CD4-positive, alpha-beta T cell treated with Interleukin-1 beta for 1 hour (primary cell): ENCODE measurements at places on chromosomes 3 and 15.

- no peak for DNase-seq
These were observed 13.2 kb downstream of the KLHL18 start for GRCh38 chr3:47295976-47296375.

GRCh38 chr3:14621093-14621492 lies 30.5 kb upstream of the CCDC174 start:
- no peak for DNase-seq

DNA sequence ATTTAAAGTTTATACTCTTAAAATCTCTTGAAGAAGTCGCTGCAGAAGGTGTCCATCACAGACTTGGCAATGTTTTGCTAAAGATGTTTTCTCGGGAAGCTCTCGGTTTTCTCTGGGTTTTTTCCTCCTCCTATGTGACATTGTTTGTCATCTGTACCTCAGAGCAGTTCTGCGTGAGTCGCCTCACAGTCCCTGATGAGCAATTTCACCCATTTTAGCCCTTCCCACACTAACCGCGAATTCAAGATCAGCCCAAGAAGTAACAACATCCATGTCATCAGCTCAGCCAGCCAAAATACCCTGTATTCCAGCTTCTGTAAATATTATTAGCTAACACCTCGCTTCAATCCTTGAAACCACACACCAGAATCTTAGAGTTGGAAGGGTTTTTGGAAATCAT lies 224.3 kb upstream of the SETMAR start:
- DNase-seq = no peak

GRCh38 chr3:12954891-12955650 lies 113.7 kb upstream of the RPL32 start:
- peak; percentile 70 for DNase-seq

GRCh38 chr3:30199855-30200254 lies 406.5 kb upstream of the TGFBR2 start:
- DNase-seq = no peak

- peak; percentile 52 for DNase-seq
These were observed 25.2 kb downstream of the CD200 start for GRCh38 chr3:112357930-112358780.

DNA sequence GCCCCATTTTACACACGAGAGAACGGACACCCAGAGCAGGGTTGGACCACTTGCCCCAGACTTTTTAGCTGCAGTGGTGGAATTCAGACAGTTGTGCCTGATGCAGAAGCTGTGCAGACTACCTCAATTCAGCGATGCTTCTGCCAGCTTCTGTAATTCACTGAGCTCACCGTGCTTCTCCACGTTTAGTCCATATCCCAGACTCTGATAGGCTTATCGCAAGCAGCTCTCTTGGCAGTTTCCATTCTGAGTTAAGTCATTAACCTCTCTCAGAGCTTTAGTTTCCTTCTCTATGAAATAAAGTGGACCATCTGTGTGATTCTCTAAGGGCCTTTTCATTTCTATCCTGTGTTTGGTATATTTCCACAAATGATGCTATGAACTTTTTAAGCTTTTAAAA lies 37.1 kb downstream of the ABHD17C start:
- DNase-seq = no peak

DNA sequence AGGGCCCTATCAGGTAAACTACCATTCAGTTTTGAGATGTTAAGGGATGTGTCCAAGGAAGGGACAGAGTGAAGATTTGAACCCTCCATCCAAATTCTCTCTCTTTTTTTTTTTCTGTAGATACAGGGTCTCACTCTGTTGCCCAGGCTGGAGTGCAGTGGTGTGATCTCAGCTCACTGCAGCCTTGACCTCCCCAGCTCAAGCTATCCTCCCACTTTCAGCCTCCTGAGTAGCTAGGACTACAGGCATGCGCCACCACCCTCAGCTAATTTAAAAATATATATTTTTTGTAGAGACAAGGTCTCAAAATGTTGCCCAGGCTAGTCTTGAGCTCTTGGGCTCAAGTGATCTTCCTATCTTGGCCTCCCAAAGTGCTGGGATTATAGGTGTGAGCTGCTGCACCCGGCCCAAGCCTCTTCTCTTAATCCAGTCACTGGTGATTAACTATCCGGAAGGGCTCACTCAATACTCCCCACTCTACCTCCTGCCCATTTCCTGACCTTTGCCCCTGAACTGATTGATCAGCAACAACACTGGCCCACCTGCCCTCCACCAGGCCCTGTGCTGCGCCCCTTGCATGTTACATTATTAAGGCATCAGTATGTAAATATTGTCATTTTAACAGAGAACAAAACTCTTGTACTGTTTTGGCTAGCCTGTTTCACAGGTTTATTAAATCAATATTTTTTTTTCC lies 164.7 kb downstream of the CTNNB1 start:
- no peak for DNase-seq
